ENCODE measurements at places on chromosomes 1 and 21.

DNA sequence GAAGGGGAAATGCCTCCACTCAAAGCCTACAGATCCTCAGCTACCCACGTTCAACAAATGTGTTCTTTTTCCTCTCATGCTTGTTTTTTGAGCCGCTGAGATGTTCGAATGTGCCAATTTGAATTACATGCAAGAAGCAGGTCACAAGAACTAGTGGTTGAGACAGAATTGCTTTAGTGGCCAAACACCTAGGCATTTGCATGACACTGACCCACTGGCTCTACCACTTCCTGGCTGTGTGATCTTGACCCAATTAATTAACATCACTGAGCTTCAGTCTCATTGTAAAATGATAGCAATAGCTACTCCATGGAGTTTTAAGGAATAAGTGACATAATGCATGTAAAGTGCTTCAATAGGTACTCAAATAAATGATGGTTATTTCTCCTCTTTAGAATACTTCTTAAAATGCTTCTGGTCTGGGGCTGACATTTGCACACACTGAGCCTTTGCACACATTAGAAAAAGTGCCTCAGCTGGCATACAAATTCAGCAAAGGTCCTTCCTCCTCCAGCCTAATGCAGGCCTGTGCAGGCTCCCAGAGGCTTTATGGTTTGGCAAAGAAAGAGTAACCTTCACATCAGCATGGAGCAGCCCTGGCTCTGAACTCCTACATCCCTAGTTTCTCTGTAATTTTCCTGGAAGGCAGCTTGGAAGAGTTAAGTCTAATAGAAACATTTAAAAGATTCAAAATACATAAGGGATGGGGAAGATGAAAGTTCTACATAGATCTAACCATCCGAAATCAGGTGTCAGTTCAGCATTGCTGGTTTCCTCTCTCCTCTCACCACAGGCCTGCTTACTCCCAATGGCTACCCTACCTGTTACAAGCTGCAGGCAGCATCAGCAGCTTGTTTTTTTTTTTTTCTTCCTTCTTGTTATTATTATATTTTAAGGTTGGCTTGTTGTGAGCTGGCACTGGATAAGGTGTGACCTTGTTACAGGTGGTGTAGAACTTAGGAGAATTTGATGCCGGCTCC, 107.4 kb downstream of the TBX19 start:
- DNase-seq, result no peak

DNA sequence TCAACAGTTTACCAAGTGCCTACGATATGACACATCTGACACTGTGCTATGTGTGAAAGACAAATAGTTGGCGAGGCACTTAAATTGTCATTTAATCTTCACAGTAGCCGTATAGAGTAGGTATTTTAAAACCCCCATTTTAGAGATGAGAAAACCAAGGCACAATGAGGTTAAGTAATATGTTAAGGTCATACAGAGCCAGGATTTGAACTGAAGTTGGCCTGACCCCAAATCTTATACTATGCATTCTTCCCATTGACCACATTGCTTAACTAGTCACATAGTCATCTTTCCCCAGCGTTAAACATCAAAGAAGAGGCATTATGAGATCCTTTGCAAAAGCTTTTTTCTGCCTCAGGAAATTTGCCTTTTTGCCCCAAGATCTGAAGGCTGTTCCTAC, 3.9 kb downstream of the INKA2 start:
- DNase-seq, result no peak

DNA sequence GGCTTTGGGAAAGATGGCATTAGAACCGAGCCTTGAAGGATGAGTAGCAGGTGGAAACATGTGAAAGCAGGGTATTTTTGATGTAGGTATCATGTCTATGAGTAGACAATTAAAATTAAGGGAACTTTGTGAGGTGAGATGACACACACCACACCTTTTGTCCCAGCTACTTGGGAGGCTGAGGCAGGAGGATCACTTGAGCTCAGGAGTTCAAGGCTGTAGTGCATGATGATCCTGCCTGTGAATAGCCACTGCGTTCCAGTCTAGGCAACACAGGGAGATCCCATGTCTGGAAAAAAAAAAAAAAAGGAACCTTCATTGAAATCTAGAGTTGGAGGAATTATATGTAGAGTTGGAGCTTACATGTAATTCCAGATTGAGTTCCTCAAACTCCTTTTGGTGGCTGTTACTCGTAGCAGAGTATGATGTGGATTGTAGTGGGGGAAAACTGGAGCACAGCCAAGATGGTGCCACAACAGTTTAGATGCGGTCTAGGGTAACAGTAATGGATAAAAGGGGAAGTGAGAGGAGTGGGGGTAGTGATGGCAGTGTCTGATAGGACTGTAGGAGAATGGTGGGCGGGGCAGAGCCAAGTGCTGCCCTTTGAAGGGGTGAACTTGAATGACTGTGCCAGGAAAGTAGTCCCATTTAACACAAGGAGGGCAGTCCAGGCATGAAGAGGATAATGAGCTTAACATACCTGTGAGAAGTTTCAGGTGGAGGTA, 17.4 kb downstream of the AK4 start:
- DNase-seq, result no peak

GRCh38 chr1:185200889-185201288, 43.9 kb downstream of the SWT1 start:
- no peak for DNase-seq

- DNase-seq, result no peak
These were observed 1260.7 kb upstream of the PRMT6 start for GRCh38 chr1:105795741-105796140.

DNA sequence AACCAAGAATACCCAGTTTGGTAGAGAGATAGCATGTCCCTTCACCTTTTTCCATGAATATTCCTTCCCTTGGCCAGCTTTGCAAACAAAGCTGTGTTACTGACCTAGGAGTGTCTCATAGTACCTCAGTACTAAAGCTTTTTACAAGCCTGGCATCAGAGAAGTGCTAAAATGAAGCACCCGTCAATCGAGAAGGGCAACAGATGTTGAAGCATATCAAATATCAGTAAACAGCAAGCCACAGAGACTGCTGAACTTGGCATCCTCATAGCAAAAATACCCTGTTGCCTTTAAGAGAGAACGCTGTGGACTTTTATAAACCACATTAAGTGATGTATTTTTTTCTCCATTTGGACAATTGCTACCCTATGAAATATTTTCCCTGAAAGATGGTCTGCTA, 128.6 kb upstream of the HOOK1 start:
- no peak for DNase-seq

DNA sequence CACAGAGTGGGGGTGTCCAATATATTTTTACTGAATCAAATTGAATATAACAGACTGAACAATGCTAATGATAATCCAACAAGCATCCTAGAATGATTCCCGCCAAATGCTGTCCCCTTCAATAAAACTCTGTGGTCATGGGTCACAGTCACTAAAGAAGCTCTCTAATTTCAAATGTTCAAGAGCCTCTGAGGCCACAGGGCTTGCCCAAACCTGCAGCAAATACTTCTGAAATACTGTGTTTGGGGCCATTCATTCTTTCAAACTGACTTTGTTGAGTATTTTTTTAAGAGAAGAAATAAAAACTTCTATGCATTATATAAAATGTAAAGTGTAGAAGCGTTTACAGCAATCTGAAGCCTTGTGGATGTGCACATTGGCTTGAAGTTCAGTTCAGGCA, 7.6 kb upstream of the BEND5 start:
- DNase-seq, result no peak

- DNase-seq, result no peak
These were observed 797 bp downstream of the CC2D1B start for GRCh38 chr1:52365071-52365745.

- no peak for DNase-seq
These were observed 1.1 kb downstream of the C4BPB start for GRCh38 chr1:207089627-207090355.

- DNase-seq, result no peak
These were observed 416.0 kb downstream of the PCP4 start for GRCh38 chr21:40282912-40283886.

DNA sequence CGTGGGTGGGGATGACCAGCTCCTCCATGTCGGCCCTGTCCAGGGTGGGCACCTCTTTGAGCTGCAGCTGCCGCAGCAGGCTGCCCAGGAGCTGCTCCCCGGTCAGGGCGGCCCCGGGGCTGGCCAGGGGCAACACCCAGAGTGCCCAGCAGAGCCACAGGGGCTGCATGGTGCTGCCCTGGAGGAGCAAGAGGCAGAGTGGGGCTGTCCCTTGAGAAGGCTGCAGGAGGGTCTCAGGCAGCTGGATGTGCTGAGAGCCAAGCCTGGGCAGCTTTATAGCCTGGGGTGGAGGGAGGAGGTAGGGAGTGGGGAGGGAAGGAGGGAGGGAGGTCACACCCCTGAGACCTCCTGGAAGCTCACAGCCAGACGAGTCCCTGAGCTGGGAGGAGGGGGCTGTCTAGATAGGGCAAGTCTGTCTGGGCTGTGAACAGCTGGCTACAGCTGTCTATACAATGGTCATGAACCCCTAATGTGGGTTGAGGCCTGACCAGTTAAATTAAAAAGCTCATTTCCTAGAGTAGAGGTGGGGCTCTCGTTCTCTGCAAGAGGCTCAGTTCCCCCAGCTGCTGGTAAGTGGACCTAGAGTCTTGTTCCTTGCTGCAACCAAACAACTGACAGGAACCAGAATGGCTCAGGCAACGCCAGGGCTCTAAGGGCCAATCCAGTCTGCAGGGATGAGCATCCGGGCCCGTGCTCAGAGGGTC, at the start of gene LEFTY1:
LEFTY1 (minus strand) TSS at position 249 of the 704 bp plus-strand sequence; CDS start at position 169, 80 bp downstream.
- DNase-seq, result no peak

- no peak for DNase-seq
These were observed 58.1 kb upstream of the GCLM start for GRCh38 chr1:93967306-93967705.

DNA sequence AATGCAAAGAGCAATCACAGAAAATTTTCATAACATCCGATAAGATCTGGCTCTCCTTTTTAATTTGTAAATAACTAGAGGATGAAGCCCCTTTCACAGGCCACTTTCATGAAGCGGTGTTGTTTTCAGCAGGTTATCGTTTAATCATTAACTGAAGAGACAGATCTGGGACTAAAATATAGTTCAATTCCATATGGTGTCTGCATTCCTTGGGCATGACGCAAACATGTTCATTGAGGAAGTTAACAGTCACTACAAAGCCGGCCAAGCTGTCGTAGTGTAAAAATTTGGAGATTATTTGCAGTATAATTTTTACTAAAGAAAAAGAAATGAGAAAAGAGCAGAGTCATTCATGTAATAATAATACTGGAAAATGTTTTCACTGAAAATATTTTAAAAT, 565.2 kb upstream of the ADAMTS5 start:
- DNase-seq, result no peak

DNA sequence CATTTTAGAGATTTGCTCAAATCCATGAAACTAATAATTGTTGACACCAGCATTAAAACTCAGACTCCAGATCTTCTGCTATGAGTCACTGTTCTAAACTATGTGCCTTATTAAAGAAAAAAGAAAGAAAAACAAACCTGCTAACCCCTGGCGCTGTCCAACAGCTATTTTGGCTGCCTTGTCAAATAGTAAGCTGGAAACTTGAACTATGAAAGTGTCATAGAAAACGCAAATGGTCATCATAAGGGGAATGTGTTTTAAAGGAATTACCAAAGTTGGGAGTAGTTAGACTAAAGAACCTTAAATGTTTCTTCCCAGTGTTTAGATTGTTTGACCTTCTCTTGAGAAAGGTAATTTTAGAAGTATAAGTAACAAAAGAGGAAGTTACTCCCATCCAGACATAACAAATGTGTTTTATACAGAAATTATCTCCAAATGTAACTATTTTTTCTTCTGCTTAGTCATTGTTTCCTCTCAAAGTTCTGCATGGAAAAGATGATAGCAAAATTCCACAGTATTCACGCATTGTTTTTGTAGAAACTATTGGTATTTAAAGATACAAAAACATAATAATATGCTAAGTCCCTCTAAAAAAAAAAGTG, 272.4 kb downstream of the TPR start:
- DNase-seq, result no peak

DNA sequence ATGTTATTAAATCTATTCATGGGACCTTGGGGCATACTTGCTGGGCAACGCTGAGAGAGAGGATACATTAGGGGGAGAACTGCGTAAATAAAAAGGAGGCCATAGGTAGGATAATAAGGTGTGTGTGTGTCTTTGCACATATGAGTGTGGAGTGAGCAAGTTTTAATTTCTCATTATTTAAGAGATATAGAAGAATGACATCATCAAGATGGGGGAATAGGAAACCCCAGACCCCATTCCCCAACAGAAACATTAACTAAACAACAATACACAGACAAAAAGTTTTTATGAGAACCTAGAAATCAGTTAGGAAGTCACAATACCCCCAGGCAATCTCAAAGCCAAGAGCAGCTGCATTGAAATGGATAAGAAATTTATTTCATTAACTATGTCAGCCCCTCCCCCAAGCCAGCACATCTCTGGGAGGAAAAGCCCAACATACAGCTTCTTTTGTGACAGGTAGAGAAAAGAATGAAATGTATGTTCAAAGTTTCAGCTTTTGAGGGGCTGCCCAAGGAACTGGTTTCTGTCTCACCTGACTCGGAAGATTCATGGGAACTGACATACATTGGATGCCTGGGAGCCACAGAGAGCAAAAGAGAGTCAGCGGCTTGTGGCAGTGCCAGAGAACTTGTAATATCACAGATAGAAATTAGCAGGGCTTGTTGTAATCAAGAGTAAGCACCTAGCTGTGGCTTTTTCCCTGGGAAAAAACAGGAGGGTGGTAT, 234.3 kb upstream of the NFIA start:
- no peak for DNase-seq

GRCh38 chr1:172917972-172918371, 132.8 kb downstream of the TNFSF18 start:
- DNase-seq, result no peak

GRCh38 chr1:13577846-13578245, 5.8 kb upstream of the PDPN start:
- no peak for DNase-seq

DNA sequence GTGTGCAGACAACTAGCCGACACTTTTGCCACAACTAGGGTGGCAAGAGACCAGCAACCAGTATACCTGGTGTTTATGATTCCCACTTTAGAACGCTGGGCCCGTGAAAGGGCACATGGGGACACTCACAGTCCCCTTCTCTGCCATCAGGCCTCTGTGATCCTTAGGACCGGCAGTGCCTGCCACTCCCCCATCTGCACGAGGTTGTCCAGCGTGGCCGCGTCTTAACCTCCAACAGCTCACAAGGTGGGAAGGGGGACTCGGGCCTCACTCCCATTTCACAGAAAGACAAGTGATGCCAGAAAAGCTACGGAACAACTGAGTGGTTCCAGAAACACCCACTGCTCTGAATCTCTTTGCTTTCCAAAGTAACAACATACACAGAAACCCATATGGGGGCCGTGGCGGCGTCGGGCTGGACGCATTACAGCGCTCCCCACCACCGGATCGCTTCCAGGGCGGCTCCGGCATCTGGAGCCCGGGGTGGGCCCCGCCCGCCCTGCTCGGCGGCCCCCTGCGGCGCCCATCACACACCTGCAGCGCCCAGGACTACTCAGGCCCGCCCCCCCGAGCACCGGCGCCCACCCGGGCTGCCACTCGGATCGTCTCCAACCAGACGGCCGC, 1.0 kb downstream of the ZNF496 start:
- DNase-seq, result no peak
